NCI-H460 (cell line): ENCODE measurements at places on chromosomes 7 and 10. TPM values are rescaled to one million over a fixed set of nuclear protein-coding genes. Genes with fewer than 3 reads are reported as not detected.

KIF20B gene
- 25.9 and 30.3 TPM in 2 replicates for total RNA-seq

DLX5 gene
- total RNA-seq, result not detected in 2 replicates

GRCh38 chr10:71323407-71323806 lies 4.3 kb downstream of the SLC29A3 start:
- DNase-seq, result peak; percentile 18

DNA sequence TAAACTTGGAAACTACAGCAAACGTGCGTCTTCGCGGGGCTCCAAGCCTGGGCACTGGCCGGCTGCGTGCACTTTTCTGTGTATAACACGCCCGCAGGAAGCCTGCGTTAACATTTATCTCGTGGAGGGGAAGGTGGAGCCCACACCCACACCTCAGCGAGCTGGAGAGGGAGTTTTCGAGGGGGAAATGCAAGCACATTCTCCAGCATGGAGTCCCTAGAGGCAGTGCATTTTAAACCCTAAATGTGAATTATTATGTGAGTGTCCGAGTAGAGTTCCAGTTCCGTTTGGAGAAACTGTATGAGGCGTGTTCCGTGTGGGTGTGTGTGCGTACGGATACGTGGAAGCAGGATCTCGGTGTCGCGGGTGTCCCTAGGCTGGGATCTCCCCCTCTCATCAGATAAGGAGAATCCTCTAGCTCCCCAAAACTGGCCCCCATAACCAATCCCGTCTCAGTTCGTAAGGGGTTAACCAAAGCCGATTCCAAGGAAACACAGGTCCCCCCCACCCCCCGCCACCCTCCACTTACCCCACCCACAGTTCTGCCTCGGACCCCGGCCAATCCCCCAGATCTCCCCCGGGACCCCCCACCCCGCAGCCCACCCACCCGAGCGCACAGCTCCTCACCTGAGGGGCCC lies 403 bp downstream of the CDK6 start:
- no peak for DNase-seq

GRCh38 chr7:123725586-123726171 lies 23.1 kb downstream of the WASL start:
- no peak for DNase-seq
